Femur (tissue), 1 donor: ENCODE measurements at places on chromosomes 3 and 15.

DNA sequence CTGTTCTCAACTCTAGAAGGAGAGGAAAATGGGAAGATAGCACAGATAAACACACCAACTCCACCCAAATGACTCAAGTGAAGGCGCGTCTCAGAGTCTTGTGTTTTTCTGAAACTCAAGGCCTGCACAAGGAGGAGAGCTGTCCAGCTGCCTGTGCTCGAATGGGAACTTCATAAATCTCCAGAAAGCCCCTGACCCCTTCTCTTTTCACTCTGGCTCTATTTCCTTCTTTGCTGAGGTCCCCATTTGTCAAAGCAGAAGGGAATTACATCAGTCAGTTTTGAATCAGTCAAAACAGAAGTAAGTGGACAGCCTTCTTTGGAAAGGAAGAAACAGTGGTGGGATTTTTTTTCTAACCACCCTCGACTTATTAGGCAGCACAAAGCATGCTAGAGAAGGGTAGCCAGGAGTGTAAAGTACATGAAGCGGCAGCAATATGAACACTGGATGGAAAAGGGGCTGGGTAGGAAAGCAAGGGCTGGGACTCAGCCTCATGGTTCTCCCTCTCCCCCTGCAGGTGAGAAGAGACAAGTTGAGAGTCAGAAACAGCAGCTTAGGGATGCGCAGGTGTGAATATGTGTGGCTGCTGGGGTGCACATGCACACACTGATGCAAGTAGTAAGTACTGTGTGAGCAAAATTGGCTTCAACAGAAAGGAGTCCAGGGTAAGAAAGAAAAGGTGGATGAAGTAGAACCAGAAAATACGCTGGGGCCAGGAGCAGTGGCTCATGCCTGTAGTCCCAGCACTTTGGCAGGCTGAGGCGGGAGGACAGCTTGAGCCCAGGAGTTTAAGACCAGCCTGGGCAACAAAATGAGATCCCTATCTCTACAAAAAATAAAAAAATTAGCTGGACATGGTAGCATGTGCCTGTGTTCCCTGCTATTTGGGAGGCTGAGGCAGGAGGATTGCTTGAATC is 36.6 kb upstream of the MAGEF1 start:
- DNase-seq, result no peak

DNA sequence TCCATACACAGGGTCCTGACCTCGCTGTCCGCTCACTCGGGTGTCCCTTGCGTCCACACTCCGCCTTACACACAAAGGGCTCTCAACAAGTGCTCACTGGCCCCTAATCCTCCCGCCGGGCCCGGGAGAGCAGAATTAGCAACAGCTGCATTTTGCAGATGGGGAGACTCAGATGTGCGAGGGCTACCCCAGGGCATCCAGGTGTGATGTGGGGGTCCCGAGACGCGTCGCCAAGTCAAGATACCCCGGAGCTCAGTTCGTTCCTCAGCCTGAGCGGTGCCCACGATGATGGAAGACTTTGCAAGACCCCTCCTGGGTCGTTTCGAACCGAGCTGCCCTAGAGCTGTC is 14.9 kb upstream of the WNT7A start:
- no peak for DNase-seq

- DNase-seq, result no peak
Observed at GRCh38 chr3:3665961-3666640, 133.1 kb upstream of the LRRN1 start.

DNA sequence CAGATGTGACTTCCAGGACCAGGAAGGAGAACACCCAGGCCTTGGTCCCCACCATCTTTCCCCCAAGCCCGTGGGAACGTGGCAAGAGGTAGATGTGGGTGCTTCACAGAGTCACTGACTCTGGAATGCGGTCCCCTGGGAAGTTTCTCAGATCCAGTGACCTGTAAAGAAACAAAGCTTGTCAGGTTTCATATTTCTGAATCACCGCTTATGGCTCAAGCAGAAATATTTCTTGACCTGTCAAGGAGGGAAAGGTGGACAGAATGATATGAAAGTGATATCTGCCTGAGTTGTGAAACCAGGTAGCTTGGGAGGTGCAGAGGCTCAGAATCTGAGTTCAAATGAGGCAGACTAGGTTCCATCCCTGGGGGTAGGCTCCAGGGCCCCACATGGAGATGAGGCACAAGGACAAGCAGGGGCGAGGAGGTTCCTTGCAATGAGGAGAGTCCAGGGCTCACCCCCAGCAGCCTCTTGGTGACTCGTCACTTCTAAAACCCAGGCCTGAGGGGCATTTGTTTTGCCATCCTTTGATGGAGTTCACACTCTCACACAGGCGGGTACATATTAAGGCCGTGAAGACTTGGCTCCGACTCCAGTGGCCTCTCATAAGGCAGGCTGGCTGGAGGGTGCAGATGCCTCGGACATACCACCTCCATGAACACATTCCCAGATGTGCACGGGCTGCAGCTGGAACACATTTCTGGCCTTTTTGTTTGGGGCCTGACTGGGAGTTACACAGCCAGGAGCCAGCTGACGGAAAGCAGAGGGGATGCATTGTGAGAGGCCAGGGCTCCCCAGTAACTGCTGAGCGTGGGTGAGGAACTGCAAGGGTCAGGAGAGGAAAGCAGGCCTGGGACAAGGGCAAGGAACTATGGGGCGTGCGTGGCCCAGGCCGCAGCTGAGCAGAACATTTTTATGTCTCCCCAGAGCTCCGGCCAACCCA is 1.3 kb downstream of the CILP start:
- DNase-seq, result peak; percentile 74

GRCh38 chr3:123295171-123295900 is 93.6 kb downstream of the SEC22A start:
- DNase-seq, result no peak

- peak; percentile 77 for DNase-seq
Observed at GRCh38 chr15:70101459-70102113, 3.9 kb upstream of the TLE3 start.

- no peak for DNase-seq
Observed at GRCh38 chr3:128781164-128781563, 55.2 kb downstream of the RAB7A start.

- no peak for DNase-seq
Observed at GRCh38 chr15:69729167-69729748, 276.6 kb downstream of the RPLP1 start.
